ENCODE measurements at places on chromosomes 11 and 22. TPM values are rescaled to one million over a fixed set of nuclear protein-coding genes. Genes with fewer than 3 reads are reported as not detected.

Gene FBXO7
- total RNA-seq, result 56.5 TPM

- H3K27ac ChIP-seq, result no peak overlapping the region
- DNase-seq, result no peak
- no peak overlapping the region for H3K4me3 ChIP-seq
- H3K36me3 ChIP-seq, result peaks cover 49% of the 10 kb centered on the region
- peaks cover 12% of the 10 kb centered on the region for H3K4me1 ChIP-seq
These were observed 6.0 kb upstream of the GAS2L1 start for GRCh38 chr22:29300467-29300806.

DNA sequence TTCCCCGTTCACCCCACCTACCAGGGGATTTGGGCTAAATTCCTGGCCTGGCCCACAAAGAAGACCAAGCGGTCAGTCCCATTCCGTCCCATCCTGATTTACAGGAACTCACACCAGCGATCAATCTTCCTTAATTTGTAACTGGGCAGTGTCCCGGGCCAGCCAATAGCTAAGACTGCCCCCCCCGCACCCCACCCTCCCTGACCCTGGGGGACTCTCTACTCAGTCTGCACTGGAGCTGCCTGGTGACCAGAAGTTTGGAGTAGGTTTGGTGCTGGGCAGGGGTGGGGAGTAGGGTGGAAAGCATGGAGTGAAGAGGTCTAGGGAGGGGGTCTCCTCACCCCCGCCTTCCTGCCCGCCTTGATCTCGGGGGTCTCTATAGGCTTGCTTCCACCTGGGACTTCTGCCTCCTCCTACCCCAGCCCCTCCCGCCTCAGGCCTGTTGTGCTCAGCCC lies at the start of gene SERPING1:
TSS of gene SERPING1 (plus strand) at position 225 of the 455 bp plus-strand sequence. CDS start 586 bp downstream, outside the sequence.
- H3K27ac ChIP-seq, result peak within 1 kb of the TSS; percentile 90
- H3K4me3 ChIP-seq, result peak within 1 kb of the TSS; percentile 68
- peaks cover 11% of the 10 kb centered on the region for H3K4me1 ChIP-seq
- H3K36me3 ChIP-seq, result no peaks in the 10 kb centered on the region
- DNase-seq, result no peak
- H3K27me3 ChIP-seq, result no peaks in the 10 kb centered on the region

- H3K27me3 ChIP-seq, result no peaks in the 10 kb centered on the region
- H3K27ac ChIP-seq, result no peak overlapping the region
- no peak overlapping the region for H3K4me3 ChIP-seq
These were observed 35.4 kb upstream of the TREH start for GRCh38 chr11:118714816-118715215.

- no peaks in the 10 kb centered on the region for H3K36me3 ChIP-seq
- no peak overlapping the region for H3K4me3 ChIP-seq
- peaks cover 53% of the 10 kb centered on the region for H3K4me1 ChIP-seq
- no peak overlapping the region for H3K27ac ChIP-seq
- no peaks in the 10 kb centered on the region for H3K27me3 ChIP-seq
These were observed 5.8 kb downstream of the SUSD2 start for GRCh38 chr22:24186892-24187670.
